ENCODE measurements at places on chromosomes 6 and 20.

- DNase-seq: no peak
These were observed 79.4 kb downstream of the ASXL1 start for GRCh38 chr20:32437391-32438074.

DNA sequence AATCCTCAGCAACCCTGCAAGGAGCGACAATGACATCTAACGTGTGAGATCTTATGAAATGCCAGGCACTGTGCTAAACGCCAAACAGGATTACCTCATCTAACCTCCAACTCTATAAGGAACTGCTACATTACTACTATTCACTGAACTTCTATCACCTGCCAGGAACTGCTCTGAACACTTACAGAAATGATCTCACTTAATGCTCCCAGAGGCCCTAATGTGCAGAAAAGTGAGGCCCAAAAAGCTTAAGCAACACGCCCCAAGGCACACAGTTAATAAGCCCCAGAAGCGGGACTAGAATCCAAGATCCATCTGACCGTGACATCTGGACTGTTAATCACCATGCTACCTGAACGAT is 28.5 kb downstream of the TRAM2 start:
- no peak for DNase-seq

DNA sequence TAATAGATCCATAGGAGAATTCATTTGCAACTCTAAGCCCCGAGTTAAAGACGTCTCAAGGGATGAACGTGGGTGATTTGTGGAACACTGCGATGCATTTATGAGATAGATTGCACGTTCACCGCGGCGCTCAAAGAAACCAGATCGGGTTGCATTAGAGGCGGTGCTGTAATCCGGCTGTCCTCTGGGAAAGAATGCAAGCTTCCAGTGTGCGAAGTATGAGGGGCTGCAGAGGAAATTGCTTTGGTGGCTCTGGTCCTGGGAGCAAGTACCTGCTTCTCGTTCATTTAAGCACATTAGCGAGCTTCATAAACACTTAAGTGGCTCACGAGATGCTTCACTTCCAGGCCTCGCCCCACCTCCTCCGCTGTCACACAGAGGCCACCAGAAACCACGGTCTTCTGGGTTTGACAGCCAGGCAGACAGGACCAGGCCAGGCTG is 182.3 kb downstream of the CDH4 start:
- DNase-seq: no peak

GRCh38 chr6:49462071-49462470 is 982 bp downstream of the MMUT start:
- DNase-seq: no peak

GRCh38 chr6:38528196-38528965 is 111.3 kb downstream of the BTBD9 start:
- no peak for DNase-seq

GRCh38 chr6:38542031-38542430 is 97.7 kb downstream of the BTBD9 start:
- DNase-seq: no peak

GRCh38 chr20:43188861-43189553 is 699 bp downstream of the PTPRT start:
- no peak for DNase-seq

- peak; percentile 2 for DNase-seq
These were observed 303.6 kb upstream of the POU3F2 start for GRCh38 chr6:98530732-98531131.

DNA sequence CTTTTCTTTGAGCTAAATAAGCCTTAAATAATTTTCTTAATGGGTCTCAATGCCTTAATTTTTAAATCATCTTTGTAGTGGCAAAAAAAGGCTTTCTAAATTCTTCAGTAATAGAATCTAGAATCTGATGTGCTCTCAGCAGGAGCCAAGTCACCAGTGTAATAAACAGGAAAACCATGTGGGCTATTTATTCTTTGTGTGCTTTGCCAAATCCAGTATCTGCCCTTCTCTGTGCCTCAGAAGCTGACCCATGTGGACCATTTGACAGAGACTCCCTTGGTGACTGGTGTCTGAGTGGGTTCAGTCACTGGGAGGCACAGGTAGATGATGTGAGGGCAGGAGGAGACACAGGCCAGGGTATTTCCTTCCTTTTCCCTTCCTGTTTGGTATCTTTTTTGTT is 152.9 kb downstream of the PAK5 start:
- DNase-seq: no peak

DNA sequence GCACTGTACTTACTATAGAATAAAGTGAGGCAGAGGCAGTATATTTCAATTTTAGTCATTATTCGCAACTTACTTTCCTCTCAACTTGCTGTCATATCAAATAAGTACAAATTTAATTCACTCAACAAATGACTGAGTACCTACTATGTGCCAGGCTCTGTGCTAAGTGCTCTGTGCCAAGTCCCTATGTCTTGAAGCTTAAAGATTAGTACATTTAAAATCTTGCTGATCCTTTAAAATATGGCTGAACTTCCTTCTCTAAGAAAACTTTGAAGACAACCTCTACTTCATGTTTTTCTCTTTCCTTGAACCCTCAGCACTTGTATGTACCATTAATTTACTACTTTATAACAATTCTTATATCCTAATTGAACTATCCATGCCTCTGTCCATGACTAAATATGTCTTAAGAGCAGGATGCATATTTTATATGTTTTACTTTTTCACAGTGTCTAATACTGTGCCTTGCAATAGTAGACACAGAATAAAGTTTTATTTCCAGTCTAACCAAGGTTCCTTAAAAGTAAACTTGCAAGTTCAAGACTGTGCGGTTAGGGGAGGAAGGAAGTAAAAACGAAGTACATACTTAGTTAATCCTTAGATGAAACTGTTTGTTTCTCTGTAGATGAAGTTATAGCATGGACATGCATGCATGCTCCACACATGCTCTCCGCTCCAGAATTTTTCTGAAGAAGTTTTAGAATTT is 10.0 kb upstream of the LATS1 start:
- no peak for DNase-seq

DNA sequence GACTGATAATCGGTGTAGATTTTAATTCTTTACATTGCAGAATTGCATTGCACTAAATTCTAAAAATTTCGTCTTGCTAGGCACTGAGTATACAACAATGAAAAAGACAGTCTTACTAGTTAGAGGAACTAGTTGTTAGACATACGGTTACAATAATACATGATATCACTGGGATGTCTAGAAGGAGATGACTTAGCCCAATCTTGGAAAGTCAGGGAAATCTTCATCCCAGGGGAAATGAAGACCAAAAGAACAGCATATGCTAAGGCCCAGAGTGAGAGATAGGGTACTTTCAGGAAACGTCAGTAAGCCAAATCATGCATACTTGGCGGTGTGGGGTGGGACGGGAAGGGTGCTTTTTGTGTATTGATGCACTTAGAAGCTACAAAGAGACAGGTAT is 901 bp downstream of the CEP57L1 start:
- no peak for DNase-seq

DNA sequence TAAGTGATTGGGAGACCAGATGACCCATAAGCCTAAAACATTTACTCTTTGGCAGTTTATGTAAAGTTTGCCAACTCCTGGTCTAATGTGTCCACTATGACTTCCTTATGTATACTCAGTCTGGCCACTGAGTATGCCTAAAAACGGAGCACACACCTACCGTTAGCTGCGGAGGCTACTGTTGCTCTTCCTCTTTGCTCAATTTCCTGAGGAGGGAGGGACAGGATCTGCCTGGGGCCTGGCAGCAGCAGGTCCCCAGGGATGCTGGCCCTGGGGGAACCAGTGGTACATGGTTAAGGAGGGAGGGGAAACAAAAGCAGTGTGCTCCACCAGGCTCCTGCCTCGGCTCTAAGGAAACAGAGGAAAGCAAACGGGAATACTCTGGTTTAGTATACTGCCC is 113.5 kb downstream of the CDYL start:
- DNase-seq: no peak

DNA sequence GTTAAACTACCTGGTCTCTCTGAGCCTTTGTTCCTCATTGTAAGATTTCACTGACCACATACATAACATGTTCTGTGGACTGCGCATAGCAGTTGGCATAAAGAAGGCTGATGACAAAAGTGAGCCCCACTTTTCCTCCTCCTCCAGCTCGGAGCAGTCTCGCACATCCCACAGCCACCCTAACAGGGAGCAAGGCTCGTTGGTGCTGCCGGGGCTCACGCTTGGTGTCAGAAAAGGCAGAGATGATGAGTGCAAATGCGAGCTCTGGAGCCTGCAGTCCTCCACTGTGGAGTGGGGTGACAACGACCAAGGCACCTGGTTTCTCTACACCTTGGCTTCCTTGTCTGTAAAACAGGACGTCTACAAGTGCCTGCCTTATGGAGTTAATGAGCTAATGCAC is 9.7 kb downstream of the TGM3 start:
- DNase-seq: no peak

GRCh38 chr6:42049948-42050296 is 402 bp upstream of the TAF8 start:
- DNase-seq: no peak

GRCh38 chr20:16014436-16014835 is 558.8 kb downstream of the KIF16B start:
- no peak for DNase-seq

DNA sequence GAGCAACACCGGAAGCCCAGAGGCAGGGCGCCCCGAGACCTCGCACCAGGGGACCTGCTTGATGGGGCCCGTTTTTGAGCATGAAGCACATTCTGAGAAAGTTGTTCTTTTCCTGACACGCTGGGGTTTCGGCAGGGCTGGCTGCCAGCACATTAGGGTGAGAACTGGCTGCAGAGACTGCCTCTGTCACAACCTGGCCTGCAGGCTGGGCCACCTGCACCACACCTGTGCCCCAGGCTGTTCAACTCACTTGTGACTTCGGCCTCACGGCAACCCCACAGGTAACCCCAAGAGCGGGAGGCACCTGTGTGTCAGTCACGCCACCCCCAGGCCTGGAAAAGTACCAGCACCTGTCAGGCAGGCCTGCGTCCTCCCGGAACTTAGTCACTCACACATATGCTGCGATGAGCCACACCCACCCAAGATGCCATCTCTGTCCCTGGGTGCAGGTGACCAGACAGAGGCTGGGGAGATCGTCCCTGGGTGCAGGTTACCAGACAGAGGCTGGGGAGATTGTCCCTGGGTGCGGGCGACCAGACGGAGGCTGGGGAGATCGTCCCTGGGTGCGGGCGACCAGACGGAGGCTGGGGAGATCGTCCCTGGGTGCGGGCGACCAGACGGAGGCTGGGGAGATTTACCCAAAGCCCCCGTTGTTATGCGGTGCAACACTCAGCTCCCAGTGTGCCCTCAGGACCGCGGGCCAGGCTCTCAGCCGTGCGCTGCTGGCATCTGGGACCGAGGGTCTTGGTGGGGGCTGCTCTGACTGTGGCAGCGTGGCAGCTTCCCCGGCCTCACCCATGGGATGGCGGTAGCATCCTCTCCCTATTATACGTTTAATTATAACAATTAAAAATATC is 82.5 kb upstream of the BHLHE23 start:
- no peak for DNase-seq

- DNase-seq: no peak
These were observed 70.4 kb downstream of the ABHD12 start for GRCh38 chr20:25320035-25320800.

GRCh38 chr6:109299776-109300564 is 82.3 kb downstream of the CD164 start:
- no peak for DNase-seq

GRCh38 chr6:93350774-93351173 is 68.6 kb downstream of the EPHA7 start:
- DNase-seq: no peak

DNA sequence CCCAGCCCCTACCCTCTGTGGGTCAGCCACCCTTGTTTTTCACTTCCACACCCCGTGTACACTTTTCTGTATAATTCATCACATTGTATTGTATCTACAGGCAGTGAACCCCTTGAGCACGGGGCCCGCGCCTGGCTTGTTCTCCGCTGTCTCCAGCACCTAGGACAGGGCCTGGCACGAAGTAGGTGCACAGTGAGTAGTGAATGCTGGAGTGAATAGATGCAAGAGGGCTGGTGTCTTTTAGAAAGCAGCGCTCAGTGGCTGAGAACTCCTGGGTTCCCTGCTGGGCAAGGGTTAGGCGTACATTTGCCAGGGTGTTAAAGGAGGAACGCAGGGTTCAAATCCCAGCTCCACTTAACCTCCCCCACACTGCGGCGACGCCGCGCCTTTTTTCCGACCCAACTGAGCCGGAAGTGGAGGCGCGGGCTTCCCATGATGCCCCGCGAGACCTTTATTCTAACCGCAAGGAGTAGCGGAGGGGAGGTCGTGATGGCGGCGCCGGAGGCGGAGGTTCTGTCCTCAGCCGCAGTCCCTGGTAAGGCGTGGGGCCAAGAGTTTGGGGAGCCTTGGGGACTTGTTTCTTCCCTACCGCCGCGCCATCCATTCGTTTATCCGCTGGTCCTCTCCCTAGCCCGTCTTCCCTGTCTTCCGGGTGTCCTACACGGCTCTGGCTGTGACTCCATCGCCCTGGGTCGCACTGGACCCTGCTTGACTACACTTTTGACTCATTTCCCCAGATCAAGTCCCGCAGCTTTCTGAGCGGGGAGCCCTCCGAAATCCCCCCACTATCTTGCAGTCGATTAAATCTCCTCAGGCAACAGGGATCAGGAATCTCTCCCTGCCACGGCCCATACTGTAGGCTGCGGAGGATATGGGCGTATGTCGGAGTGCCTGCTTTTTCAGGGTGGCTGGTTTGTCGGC is at the start of gene MAD2L1BP:
TSS of gene MAD2L1BP (plus strand) at position 454 of the 921 bp plus-strand sequence. CDS start at position 490, 36 bp downstream.
- DNase-seq: peak; percentile 88

DNA sequence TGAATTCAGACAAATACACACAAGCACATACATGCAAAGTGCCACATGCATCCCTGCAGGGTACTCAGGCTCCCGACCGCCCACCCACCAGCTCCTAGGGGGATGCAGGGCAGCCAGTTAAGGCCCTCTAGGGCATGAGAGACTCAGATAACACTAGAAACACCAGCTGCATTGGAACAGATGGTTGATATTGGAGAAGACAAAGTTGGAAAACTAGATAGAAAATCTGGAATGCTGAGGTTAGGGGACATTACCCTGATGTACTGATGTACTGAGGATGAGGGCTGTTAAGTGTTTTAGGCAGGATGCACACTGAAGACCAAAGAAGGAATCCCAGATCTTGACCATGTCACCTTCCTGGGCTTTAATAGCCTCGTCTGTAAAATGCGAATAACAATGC is 134.6 kb upstream of the ECI2 start:
- DNase-seq: no peak

GRCh38 chr6:170024940-170025339 is 265.9 kb downstream of the DLL1 start:
- DNase-seq: no peak

DNA sequence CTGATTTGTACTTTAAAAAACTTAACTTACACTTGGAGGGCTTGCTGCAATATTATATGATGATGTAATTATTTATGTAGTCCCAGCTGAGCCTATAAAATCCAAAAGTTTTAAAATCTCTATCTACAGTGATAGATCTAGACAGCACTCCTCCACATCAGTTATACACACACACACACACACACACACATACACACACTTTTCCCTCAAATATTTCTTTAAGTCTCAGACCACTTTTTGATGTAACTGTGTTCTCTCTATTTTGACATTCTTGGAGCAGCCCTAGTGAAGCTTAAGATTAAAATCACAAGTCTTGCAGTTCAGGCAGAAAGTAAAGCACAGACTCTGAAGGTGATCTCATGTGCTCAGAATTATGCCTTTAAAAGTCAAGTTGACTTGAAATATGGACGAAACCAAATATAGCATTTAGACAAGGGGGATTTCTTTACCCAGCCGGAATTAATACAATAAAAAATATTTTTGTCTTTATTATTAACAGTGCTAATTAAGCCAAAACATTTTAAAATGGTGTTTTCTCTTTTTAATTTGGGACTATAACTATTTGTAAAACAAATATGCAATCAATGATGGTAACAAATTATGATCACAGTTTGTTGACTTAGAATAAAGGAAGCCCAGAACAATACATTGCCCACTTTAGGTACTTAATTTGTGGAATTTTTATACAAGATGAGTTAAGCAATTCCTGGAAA is 63.5 kb upstream of the TMEM30A start:
- DNase-seq: no peak

- DNase-seq: no peak
These were observed 76.3 kb upstream of the PIM1 start for GRCh38 chr6:37093728-37094069.

Data from caudate nucleus (tissue), 63 donors.